Dermis lymphatic vessel endothelial cell (primary cell): ENCODE measurements at places on chromosomes 6 and 20. TPM values are rescaled to one million over a fixed set of nuclear protein-coding genes. Genes with fewer than 3 reads are reported as not detected.

Gene FHL5
- not detected in 2 replicates for total RNA-seq

Gene MYH7B
- under 0.01 and 0.11 TPM in 2 replicates for total RNA-seq

Gene ASIP
- total RNA-seq: not detected in 2 replicates

Gene PLCB4
- 4.0 and 4.8 TPM in 2 replicates for total RNA-seq

Gene SEMG1
- total RNA-seq: not detected in 2 replicates
